Stimulated activated CD4-positive, alpha-beta T cell treated with anti-CD3 and anti-CD28 coated beads, Interleukin-1b, Interleukin-23, amount 100 ng/mL, for 1 hour (primary cell): ENCODE measurements at places on chromosomes 3 and 15.

DNA sequence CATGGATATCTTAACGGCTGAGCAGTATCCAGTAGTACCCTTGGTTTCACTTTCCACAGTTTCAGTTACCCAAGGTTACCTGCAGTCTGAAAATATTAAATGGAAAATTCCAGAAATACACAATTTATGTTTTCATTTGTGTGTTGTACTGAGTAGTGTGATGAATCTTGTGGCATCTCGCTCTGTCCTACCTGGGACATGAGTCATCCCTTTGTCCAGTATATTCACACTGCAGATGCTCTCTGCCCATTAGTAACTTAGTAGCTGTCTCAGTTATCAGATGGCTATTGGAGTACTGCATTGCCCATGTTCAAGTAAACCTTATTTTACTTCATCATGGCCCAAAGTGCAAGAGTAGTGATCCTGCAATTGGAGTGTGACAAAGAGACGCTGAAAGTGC is 26.1 kb downstream of the GASK1A start:
- DNase-seq, result no peak

- DNase-seq, result no peak
Observed at GRCh38 chr3:74591342-74591741, 23.1 kb downstream of the CNTN3 start.

DNA sequence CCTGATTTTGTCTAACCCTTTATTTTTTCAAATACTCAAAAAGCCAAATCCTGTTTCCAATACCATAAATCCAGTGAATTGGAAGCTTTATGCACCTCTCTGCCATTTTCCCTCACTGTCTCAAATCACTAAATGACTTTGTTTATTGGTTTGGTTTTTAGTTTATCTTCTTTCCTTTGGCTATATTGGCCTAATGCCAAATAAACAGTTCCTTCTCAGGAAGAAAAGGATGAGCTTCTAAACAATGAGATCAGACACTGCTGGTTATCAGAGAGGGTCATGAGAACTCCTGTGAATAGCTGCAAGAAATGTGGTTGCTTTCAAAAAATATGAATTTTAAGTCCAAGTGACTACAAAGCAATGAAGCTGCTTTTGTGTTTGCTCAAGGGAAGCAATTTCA is 359.9 kb downstream of the MECOM start:
- DNase-seq, result no peak

GRCh38 chr3:111910806-111911205 is 51.7 kb downstream of the PHLDB2 start:
- no peak for DNase-seq

DNA sequence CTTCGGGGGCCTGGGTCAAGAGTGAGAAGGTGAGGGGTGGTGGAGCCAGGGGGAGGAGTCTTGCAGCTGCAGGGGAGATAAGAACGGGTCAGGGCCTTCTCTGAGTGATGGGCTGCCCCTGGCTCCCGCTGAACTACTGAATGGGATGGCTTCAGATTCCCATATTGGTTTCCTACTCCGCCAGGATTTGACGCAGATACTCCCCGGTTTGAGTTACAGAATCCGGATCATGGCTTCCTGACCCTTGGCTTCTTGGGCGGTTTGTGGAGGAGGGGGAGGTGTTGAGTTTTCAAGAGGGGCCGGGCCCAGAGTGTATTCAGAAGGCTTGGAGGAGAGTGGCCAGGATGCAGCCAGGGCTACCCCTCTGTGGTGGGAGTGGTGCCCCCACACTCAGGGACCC is 119.9 kb upstream of the ATP2B2 start:
- DNase-seq, result no peak

DNA sequence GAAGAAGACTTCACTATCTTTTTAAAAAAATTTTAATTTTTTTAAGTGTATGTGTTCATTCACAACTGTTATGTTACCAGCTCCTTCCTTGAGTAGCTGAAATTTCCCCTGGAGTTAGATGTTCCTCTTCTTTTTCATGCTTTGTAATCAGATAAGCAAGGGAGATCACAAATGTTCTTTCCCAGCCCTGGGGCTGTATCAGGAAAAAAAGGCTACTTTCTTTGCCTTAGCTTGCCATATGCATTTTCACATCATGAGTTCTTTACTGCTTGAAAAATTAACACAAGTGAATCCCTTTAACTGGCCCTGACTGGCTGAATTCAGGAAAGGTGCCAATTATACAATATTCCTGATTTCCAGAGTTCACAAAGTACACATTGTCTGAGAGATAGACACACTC is 353.2 kb upstream of the ATP11B start:
- DNase-seq, result no peak

DNA sequence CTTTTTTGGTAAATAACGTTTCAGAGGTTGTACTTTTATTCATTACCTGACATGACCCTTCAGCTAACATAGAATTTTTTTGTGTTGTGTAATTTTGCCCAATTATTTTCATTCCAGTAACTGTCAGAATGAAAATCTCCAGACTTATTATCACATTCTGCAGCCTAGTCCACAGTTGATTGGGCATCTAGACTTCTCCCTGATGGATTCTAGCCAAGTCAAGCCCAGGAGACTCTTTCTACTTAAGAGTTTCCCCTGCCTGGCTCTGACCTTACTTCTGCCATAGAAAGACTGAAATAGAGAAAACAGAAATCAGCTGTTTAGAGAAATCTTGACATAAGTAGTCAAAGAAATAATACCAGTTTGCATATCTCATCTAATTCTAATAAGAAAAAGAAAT is 82.9 kb upstream of the CDAN1 start:
- no peak for DNase-seq
